ENCODE measurements at places on chromosomes 3 and 15.

DNA sequence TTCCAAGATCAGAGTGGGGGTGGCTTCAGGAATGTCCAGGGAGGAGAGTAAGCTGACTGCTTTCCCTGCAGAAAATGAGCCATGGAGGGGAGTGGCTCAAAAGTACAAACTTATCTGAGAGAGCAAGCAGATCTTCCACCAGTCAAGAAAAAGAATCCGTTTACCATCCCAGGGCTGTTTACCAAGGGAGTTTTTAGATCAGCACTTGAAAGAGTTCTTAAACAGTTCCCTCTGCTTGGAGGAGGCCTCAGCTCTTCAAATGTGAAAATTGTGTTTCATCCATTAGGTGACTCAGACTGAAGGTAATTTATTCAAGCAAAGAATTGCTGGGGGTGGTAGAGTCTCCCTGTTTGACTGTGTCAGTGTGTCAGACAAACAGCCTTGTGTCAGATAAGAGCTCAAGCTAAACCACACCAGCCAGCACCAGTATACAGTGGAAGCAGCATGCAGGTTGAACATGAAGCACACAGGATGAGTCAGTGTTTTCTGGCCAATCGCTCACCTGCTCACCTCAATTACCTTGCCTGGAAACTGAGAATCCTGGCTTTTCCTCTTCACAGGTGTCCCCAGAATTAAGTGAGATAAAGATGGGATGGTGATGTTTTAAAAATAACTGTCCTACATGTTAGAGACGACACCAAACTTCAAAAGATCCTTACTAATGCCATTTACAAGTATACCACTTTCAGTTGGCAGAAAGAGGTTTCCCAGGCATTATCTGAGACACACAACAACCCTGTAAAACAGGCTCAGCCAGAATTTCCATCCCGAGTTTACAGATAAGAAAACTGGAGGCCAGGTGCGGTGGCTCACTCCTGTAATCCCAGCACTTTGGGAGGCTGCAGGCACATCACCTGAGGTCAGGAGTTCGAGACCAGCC, 21.7 kb downstream of the SH3BP5 start:
- DNase-seq, result peak; percentile 67

DNA sequence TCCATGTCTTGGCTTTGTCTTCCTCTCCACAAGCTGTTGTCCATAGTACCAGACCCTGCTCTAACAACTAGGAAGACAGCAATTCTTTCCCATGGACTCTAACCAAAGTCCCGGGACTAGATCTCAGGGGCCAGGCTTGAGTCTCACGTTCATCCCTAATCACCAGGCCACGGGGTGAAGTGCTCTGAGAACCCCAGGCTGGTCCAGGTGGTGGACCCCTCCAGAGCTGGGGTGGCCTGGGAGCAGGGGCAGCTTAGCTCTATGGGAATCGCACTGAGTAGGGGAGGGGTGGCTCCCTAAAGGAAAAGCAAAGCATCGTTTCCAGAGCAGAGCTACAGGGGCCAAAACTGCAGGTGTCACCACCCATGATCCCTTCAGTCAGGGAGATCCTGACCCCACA, 150.9 kb downstream of the TPRA1 start:
- DNase-seq, result no peak

- DNase-seq, result no peak
Observed at GRCh38 chr15:93543093-93543492, 454.1 kb upstream of the RGMA start.

DNA sequence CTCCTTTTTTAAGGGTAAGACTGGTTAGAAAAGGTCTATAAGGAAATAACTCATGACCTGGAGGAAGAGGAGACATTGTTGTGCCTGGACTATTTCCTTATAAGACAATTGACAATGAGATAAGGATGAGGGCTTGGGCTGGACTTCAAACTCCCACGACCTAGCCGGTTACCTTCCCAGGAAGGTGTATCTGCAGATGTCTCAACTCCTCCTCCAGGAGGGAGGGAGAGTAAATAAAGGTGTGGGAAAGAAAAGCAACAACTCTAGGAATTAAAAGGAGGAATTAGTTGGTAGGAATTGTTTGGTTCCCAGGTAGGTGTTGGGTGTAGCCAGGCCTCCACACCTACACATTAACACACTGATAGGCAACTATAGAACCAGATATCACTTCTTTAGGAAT, 97.8 kb upstream of the TBL1XR1 start:
- DNase-seq, result no peak

- no peak for DNase-seq
Observed at GRCh38 chr15:62449638-62450037, 284.6 kb upstream of the C2CD4B start.

GRCh38 chr3:79211586-79212359, 556.0 kb downstream of the ROBO1 start:
- DNase-seq, result no peak

- DNase-seq, result peak; percentile 76
Observed at GRCh38 chr3:171028025-171028778, 1.7 kb upstream of the SLC2A2 start.

- no peak for DNase-seq
Observed at GRCh38 chr3:178152031-178152806, 384.0 kb upstream of the KCNMB2 start.

DNA sequence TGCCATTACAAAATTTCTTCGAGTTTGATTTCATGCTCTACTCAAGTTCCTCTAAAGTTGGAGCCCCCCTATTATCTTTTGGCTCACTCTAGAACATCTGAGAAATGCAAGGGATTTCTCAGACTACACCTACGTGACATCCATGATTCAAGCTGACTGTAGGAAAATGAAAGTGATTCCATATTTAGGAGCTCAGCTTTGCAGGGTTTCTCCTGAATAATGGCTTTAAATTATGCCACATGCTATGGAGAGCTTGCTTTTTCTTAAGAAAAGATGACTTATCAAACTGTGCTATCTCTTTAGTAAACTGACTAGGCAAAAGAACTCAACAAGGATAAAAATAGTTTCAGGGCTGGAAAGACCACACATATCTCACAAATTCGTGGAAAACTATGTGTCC, 292.1 kb downstream of the LSAMP start:
- no peak for DNase-seq

- no peak for DNase-seq
Observed at GRCh38 chr3:13193320-13194284, 120.4 kb upstream of the IQSEC1 start.

DNA sequence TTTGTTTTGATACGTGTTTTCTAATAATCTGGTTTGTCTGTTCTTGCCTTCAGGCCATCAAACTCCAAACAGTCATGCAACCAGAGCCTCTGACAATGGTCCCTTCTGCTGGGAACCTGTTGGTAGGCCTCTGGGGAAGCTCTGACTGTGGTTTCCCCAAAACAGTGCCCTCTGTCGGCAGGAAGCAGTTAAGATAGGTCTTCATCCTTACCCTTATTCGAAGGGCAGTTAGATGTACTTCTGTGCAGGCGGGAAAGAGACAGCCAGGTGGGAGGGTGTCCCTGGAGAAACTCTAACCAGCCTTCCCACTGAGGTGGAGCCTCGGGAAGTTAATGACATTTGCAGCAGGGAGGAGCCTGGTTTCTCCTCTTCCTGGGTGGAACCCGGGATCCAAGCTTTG, 81.6 kb upstream of the CHMP2B start:
- no peak for DNase-seq

GRCh38 chr15:27258287-27258686, 287.3 kb downstream of the GABRG3 start:
- DNase-seq, result no peak

DNA sequence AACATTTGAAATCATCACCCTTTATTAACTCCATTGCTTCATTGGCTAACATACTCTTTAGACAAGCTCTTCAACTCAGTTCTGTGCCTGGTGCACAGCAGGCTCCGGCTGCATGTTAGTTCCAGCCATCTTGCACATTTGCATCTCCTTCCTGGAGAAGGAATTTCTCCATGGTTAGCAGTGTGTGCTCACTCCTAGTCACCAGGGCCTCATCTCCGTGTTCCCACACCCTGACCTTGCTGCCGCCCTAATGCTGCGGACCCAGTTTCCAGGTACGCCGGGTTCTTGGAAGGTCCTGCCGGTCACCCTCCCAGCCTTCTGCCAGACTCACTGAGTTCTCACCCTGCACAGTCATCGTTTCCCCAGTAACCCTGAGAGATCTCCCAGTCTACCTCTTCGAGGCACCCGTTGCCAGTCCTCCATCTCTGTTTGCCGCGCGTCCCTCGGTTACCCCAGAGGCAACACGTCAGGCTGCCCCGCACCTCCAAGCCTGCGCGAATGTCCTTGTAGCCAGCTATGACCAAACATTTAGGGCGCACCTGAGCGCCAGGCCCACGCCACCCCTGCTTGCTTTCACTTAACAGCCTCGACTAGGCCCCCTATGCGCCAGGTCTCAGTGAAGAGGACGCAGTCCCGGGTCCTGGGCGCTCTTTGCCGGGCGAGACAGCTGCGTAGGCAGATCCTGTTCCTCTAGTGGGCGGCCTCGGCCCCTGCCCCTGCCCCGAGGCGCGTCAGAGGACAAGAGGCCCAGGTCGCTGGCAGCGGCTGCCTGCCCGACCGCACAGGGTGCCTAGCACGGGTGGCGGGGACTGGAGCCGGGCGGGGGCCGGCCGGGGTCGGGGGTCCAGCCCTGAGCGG, 747 bp upstream of the ZNF592 start:
- DNase-seq, result peak; percentile 85

GRCh38 chr3:131840156-131840797, 194.5 kb downstream of the CPNE4 start:
- no peak for DNase-seq

DNA sequence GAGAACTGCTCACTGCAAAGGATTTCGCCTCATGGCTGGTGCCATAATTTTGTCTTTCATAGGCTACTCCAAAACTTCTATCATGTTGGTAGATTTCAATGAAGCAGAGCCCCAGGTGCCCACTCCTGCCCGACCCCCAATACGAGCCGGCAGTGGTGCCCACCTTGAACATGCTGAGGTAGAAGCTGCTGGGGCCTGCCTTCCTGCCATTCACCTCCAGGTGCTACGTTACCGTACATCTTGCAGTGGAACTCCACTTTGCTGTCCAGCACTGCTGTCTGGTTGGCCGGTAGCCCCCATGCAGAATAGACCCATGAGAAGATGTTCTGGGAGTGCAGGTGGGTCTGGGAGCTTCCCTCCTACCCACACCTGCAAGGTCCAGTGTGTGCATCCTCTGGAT, 502.8 kb upstream of the TBL1XR1 start:
- no peak for DNase-seq

DNA sequence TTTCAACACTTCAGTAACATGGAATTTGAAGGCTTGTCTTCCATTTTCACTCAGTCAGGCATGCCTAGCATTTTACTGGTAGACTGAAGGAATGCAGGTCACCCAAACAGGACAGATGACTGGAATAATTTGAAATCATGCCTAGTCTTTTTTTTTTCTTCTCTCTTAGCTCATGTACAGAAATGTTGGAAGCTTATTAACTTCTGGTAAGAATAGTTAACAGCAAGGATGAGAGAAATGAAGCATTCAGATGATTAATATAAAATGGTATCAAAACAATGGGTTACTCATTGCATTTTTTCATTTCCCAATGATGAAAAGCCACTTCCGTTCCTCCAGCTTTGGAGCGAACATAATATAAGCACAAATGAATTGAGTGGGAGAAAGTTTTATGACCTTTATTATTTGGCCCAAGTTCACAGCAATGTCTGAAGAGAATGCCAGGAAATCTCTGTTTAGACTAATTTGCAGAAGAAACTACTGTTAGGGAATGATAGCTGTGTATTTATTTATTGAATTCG, 431.6 kb upstream of the RASGRP1 start:
- no peak for DNase-seq

DNA sequence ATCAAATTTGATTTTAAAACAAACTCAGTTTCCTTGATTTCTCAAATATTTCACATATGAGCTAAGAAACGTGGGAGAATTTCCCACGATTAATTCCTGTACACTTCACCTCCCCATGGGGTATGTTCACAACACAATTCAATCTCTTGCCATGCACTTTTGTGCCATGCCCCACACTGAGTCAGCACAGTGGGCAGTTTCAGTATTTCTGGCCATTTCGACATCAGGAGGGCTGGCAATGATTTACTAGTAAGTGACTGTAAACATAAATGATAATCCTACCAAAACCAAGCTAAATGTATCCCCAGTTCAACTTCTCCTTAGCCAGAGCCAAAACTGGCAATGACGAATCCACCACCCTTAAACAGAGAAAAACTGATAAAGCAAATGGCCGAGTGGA, 293.6 kb downstream of the FGF12 start:
- no peak for DNase-seq

- DNase-seq, result no peak
Observed at GRCh38 chr15:86444527-86444926, 364.9 kb downstream of the AGBL1 start.

DNA sequence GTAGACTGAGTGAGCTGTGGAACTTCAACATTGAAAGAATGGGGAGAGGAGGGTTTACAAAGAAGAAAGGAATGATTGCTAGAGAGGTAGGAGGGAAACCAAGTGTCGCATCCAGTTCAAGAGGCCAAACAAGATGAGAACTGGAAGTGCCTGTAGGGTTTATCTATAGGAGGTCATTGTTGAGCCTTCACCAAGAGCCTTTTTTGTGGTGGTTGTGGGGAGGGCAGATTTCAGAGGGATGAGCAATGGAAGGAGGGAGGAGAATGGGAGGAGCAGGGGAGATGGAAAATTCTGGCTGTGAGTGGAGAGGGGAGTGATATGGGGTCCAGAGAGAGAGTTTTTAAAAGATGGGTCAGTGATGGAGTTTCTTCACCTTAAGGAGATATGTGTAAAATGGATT, 8.5 kb downstream of the PDIA5 start:
- no peak for DNase-seq

- DNase-seq, result no peak
Observed at GRCh38 chr15:72825829-72826228, 42.3 kb upstream of the ADPGK start.

- no peak for DNase-seq
Observed at GRCh38 chr3:75325716-75326115, 338.4 kb upstream of the FRG2C start.

GRCh38 chr3:162348912-162349311, 852.3 kb downstream of the OTOL1 start:
- no peak for DNase-seq

DNA sequence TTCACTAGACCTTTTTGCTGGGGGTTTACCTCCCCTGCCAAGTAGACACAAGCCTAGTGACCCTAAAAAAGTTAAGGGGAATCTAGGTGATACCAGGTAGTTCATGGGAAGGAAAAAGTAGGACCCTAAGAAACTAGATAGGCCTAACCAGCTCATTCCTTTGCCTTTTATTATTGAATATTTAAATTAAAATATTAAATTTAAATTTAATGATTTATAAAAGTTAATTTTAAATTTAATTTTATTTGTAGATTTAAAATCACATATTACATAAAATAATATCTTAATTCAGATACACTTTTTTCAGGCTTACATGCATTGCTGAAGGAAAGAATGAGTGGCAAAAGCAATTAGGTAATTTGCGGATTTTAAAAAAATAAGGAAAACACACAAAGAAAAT, 584.9 kb downstream of the AGBL1 start:
- DNase-seq, result no peak

DNA sequence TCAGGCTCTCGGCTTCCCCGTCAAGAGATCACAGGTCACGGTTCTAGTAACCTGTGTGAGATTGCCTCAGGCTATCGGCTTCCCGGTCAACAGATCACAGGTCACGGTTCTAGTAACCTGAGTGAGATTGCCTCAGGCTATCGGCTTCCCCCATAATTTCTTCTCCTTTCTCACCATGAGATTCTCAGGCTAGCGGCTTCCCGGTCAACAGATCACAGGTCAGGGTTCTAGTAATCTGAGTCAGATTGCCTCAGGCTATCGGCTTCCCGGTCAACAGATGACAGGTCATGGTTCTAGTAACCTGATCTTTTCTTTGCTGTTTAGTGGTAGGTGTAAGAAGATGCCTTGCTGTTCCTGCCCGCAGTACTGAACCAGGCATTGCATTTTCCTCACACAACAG, 418.2 kb upstream of the ZNF717 start:
- no peak for DNase-seq

GRCh38 chr15:52078876-52079700, 33.5 kb downstream of the BCL2L10 start:
- peak; percentile 93 for DNase-seq
